ENCODE measurements at places on chromosomes 13 and 19. TPM values are rescaled to one million over a fixed set of nuclear protein-coding genes. Genes with fewer than 3 reads are reported as not detected.

- H3K4me1 ChIP-seq, result no peaks in the 10 kb centered on the region
- no peak overlapping the region for H3K27ac ChIP-seq
- H3K27me3 ChIP-seq, result no peaks in the 10 kb centered on the region
Measured at GRCh38 chr13:63942372-63942771, 2526.7 kb upstream of the PCDH20 start.

CDX2 gene
- total RNA-seq, result 0.04 TPM

GRCh38 chr19:29587518-29587986 is 18.5 kb upstream of the POP4 start:
- no peaks in the 10 kb centered on the region for H3K27me3 ChIP-seq
- no peaks in the 10 kb centered on the region for H3K36me3 ChIP-seq
- H3K4me1 ChIP-seq, result no peaks in the 10 kb centered on the region
- H3K27ac ChIP-seq, result no peak overlapping the region
- H3K4me3 ChIP-seq, result no peak overlapping the region

DNA sequence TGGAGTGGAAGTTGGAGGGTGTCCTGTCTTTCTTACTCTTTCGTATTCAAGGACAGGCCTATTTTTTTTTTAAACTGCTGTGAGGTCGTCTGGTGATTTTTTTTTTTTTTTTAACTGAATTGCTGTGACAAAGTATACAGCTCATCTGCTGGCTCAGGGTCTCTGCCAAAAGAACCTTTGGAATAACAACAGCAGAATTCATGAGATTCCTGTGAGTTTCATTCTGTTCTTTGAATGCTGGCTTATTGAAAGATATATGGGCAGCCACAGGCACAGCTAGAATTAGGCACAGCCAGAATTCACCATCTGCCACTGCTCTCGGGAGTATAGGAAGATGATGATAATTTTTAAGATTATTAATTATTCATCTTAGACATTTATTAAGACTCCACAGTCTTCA is 21.4 kb upstream of the FRY start:
- no peak for DNase-seq
- H3K27ac ChIP-seq, result peak overlapping the region; percentile 28
- no peaks in the 10 kb centered on the region for H3K36me3 ChIP-seq
- H3K27me3 ChIP-seq, result no peaks in the 10 kb centered on the region
- H3K4me1 ChIP-seq, result peaks cover 11% of the 10 kb centered on the region

- H3K27me3 ChIP-seq, result 0 out of 3 replicates have a peak, but pooled peaks cover 4% of the 10 kb centered on the region
- H3K27ac ChIP-seq, result no peak overlapping the region
- H3K36me3 ChIP-seq, result no peaks in the 10 kb centered on the region
- DNase-seq, result no peak
- peaks cover 56% of the 10 kb centered on the region for H3K4me1 ChIP-seq
- H3K4me3 ChIP-seq, result peak overlapping the region; percentile 67
Measured at GRCh38 chr19:494171-495080, 1.9 kb upstream of the MADCAM1 start.

GRCh38 chr13:50340551-50341287 is 325.5 kb downstream of the KCNRG start:
- H3K27ac ChIP-seq, result no peak overlapping the region
- H3K27me3 ChIP-seq, result no peaks in the 10 kb centered on the region

All from HepG2 (cell line).